ENCODE measurements at places on chromosomes 7 and 10. TPM values are rescaled to one million over a fixed set of nuclear protein-coding genes. Genes with fewer than 3 reads are reported as not detected.

GRCh38 chr7:158247758-158248487 is 339.7 kb downstream of the PTPRN2 start:
- no peaks in the 10 kb centered on the region for H3K27me3 ChIP-seq
- H3K36me3 ChIP-seq: no peaks in the 10 kb centered on the region
- H3K27ac ChIP-seq: no peak overlapping the region

Gene ACBD7
- total RNA-seq: 3.3 TPM

Gene TWNK
- 42.1 TPM for total RNA-seq

Gene ZC3HAV1
- 23.7 TPM for total RNA-seq

DNA sequence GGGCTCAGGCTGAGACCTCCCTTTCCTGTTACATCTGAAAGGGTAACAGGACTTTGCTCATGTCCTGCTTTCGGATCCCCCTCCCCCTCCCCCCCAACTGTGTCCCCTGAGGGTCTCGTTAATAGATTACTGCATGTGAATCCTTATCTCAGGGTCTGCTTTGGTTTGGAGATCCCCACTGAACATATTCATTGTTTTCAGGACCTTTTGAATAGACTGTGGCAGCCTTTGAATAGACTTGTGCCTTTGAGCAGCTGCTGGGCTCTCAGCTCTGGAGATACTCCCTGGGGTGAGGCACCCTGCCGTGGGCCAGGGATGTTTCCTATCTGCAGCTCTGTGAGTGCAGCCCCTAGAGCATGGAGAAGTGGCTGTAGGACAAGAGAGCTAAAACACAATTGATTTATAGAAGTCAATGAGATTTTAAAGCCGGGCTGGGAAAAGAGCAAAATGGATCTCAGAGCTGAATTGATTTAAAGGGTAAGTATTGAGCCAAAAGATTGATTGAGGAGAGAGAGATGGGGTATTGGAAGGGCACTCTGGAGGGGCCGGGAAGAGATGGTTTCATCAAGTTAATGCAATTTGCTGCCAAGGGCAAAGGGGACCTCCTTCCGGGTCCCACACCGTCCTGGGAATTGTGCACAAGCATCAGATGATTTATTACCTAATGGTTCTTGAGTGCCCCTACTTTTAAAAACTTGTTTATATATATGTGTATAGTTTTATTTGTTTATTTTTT is 9.9 kb downstream of the ARHGAP22 start:
- H3K27ac ChIP-seq: no peak overlapping the region
- no peak for DNase-seq
- no peaks in the 10 kb centered on the region for H3K36me3 ChIP-seq
- no peaks in the 10 kb centered on the region for H3K27me3 ChIP-seq
- 0 out of 2 replicates have a peak, but pooled peaks cover 3% of the 10 kb centered on the region for H3K4me1 ChIP-seq
- H3K4me3 ChIP-seq: no peak overlapping the region

DNA sequence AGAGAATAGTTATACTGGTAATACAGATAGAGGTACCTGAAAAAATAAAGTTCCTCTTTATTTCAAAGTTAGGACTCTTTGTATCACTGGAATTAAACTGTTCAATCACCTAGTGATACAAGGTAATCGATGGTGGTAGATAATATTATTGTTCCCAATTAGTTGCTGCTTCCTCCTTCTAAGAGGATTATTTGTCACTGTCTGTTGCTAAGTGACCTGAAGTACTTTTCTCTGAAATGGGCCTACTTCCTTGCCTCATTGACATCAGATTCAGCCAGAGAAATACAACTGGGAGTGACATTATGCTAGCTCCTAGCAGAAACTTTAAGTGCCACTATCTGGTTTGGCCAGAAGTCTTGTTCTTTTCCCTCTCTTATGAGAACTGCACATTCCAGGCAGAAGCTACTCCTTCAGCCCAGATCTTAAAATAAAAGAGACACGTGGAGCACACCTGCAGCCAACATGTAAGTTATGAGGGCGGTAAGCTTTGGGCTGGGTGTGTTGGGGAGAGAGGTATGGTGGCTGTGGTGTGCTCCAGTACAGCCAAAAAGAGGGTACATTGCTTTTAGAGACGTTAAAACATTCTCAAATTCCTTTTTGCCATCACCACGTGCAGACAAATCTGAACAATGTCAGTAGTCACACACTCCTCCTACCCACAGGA is 54.8 kb downstream of the MINDY3 start:
- no peaks in the 10 kb centered on the region for H3K27me3 ChIP-seq
- no peak overlapping the region for H3K4me3 ChIP-seq
- no peak for DNase-seq
- no peaks in the 10 kb centered on the region for H3K36me3 ChIP-seq

DNA sequence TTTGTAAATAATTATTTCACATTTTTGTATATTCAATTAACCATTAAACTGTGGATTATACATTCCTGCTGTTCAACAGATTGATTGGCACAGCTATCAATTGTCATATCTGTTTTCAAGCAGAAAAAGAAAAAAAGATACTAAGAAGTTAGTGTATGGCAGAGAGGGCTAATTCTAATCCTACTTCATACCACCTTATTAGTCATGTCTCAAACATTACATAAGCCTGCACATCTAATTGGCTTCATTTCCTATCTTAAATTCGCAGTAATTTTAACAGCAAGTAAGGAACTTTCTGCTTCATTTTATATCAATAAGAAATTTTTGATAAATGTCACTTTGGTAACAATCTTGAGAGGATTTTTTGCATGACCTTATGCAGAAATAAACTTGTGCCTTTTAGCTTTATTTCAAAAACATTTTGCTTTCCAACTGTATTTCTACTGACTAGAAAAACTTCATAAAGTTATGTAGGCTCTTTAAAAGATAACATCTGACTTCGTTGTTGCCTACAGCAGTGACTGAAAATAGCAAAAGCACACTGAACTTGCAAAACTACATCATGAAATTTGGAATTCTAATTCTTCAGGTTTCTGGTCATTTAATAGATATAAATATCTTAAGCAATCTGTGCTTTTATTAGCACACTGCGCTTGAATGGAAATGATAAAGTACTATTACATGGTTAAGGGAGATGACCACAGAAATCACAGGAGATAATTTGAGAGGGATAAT is 111.5 kb downstream of the SEMA3C start:
- H3K27me3 ChIP-seq: no peaks in the 10 kb centered on the region
- H3K27ac ChIP-seq: no peak overlapping the region
- DNase-seq: no peak
- no peaks in the 10 kb centered on the region for H3K36me3 ChIP-seq

- no peak for DNase-seq
- H3K27me3 ChIP-seq: no peaks in the 10 kb centered on the region
- H3K27ac ChIP-seq: no peak overlapping the region
- peaks cover 30% of the 10 kb centered on the region for H3K4me1 ChIP-seq
Observed at GRCh38 chr10:63241841-63242281, 108.7 kb downstream of the NRBF2 start.

Measured in HCT116 (cell line).